Activated naive CD4-positive, alpha-beta T cell treated with anti-CD3 and anti-CD28 coated beads, Interleukin-2, amount 50 U/mL, for 72 hours (primary cell): ENCODE measurements at places on chromosomes 11 and 22. TPM values are rescaled to one million over a fixed set of nuclear protein-coding genes. Genes with fewer than 3 reads are reported as not detected.

GRCh38 chr11:1992111-1992510 lies 5.5 kb downstream of the H19 start:
- no peak for DNase-seq

DNA sequence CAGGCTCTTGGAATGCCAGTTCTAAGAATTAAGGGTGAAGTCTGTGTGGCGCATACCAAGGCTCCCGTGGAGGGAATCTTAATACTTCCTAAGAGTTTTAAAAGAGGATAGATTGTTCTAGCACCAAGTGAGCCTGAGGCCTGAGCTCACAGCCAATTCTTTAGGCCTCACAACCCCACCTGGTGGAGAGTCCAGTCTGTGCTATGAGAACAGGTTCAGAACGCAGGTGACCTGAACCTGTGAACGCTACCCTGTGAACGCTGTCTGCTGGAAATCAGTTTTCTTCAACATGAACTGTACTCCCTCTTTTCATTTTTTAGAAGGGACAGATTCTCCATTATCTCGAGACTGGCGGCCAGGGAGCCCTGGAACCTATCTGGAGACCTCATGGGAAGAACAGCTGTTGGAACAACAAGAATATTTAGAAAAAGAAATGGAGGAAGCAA lies 43.2 kb upstream of the DLAT start:
- peak; percentile 59 for DNase-seq

The OR2AG1 gene
- total RNA-seq: not detected

DNA sequence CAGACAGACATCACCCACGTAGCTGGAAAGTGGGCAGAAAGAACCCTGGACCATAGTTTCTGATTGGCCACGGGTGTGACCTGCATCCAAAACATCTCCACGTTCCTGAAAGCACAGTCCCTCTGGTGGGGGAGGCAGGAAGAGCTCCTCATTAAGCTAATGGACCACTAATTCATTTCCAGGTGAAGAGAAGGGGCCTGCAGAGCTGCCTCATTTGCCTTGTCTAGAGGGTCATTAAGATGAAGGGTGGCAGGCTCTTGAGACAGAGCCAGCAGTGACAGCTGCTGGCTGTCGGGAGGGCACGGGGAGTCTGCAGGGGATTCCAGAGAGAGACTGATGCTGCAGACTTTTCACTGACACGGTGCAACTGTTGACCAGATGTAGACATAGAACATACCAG lies 149.6 kb upstream of the OPCML start:
- DNase-seq: no peak

The POU2AF3 gene
- total RNA-seq: not detected

GRCh38 chr11:27650988-27651387 lies 49.3 kb downstream of the BDNF start:
- no peak for DNase-seq

GRCh38 chr11:126136507-126136906 lies 73.8 kb upstream of the CDON start:
- no peak for DNase-seq

GRCh38 chr11:80451105-80451504 lies 1010.3 kb upstream of the TENM4 start:
- DNase-seq: no peak

GRCh38 chr11:115670538-115671205 lies 166.5 kb upstream of the CADM1 start:
- no peak for DNase-seq

The TIGD3 gene
- total RNA-seq: 4.0 TPM

- no peak for DNase-seq
These were observed 34.5 kb upstream of the ANO3 start for GRCh38 chr11:26297189-26297975.

The GAB4 gene
- total RNA-seq: not detected

DNA sequence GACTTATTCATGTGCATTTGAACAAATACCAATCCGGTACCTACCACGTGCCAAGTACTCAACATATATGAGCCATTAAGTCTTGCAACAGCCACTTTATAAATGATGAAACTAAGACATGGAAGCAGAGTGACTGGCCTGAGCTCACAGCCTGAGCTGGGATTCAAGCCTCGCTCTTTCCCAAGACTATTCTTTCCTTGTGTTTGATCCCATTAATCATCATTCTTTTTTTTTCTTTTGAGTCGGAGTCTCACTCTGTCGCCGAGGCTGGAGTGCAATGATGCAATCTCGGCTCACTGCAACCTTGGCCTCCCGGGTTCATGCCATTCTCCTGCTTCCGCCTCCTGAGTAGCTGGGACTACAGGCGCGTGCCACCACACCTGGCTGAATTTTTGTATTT lies 119.3 kb downstream of the ABTB2 start:
- DNase-seq: no peak

GRCh38 chr11:128515826-128516778 lies 71.3 kb downstream of the ETS1 start:
- no peak for DNase-seq

The DNAJB7 gene
- total RNA-seq: not detected

DNA sequence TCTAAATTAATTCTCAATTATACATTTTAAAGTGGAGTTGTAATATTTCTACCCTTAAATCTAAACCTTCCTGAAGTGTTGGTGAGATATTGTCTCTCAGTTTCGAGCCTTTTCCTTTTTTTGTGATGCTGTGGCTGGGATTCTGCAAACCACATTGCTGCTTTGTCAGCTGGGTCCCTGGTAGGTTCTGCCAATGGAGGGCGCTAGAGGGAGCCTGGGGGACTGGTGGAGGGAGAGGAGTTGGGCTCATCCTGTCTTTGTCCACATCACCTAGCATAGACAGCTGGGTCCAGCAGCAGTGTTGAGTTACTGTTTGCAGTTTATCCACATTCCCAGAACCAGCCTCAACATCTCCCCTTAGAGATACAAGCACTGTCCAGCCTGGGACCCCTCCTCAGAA lies 41.0 kb downstream of the TRAF6 start:
- DNase-seq: no peak

- DNase-seq: no peak
These were observed 55.0 kb downstream of the DNAJC24 start for GRCh38 chr11:31424652-31425051.

DNA sequence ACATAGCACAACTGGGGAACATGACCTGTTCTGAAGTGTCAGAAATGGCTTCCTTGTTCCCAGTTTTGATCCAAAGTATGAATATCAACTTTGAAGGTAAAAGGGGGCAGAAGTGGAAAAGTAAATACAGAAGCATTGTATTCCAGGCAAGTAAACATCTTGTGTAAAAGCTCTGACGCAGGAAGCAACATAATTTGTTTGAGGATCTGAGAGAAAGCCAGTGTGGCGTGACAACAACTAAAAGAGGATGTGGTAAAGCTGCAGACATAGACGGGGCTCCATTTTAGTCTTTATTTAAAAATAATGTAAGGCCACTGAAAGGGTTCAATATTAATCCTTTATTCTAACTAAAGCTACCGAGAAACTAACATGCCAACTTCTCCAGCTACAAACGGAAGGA lies 310.2 kb downstream of the DLG2 start:
- no peak for DNase-seq

DNA sequence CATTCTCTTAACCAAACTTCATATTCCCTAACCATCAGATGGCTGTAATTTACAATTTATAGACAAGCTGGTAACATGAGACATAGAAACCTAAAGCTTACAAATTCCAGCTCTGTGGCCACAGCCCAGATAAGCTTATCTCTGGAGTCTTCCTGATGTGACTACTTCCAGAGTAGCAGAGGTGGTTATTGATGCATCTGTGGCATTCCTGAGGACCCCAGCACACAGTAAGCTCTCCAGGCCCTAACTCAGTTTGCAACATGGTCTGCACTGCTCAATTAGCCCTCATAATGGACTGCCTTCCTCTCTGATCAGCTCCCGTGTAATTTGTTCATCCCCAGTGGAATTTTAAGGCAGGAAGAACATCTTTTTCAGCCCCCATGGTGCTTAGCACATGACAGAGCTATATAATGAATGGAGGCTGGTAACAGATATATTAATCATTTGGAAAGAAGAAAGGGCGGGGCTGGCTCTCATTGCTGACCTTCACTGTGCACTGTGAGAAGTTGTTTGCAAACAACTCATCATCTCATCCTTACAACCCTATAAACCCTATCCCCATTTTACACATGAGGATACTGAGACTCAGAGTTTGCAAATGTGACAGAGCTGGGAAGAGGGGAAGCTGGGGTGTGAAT lies 30.1 kb upstream of the KCNJ11 start:
- no peak for DNase-seq

The MAPK11 gene
- total RNA-seq: 25.7 TPM

- no peak for DNase-seq
These were observed 70.3 kb upstream of the TP53I11 start for GRCh38 chr11:45021001-45021400.

DNA sequence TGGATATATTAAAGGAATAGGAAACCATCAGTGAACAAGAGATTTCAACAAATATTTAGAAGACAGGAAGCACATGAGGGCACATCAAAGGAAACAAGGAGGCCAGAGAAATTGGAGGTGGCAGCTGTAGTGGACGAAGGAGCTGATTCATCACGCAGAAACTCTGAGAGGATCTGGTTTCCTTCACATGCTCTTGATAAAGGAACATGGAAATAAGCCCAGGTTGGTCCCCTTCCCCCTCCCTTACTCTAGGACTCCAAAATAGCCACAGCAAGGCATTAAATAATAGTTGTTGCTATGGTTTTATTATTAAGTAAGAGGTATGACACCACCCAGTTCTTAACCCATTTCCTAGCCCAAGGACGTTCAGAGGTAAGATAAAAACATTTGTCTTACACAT lies 11.3 kb downstream of the IZUMO1R start:
- no peak for DNase-seq

DNA sequence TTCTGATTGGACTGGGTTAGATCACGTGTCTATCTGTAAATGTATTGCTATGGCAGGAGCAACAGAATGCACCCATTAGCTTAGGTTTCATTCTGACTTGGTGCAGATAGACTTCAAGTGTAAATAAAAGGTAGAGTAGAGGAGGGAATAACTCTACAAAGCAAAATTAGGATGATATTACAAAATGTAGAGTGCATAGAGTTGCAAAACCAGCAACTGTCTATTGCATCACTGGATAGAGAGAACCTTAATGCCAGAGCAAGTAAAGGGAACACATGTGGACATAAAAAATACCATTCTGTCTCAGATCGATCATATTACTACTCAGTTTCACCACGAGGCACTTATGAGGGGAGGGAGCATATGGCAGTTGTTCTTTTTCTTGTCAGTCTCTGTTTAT lies 22.0 kb upstream of the CAT start:
- DNase-seq: no peak

DNA sequence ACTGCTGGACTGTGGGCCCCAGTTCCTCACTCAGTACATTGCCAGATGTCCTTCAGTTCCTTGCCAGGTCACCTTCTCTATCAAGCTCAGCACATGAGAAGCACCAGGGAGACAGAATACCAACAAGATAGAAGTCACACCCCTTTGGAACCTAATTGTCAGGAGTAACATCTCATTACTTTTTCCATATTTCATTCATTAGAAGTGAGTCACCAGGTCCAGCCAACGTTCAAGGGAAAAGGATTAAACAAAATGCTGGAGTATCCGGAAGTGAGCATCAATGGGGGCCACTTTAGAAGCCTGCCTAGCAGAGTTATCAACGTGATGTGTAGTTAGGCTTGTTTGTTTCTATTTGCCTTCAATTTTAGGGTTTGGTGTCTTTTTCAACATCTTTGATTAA lies 569.3 kb downstream of the MIAT start:
- no peak for DNase-seq

DNA sequence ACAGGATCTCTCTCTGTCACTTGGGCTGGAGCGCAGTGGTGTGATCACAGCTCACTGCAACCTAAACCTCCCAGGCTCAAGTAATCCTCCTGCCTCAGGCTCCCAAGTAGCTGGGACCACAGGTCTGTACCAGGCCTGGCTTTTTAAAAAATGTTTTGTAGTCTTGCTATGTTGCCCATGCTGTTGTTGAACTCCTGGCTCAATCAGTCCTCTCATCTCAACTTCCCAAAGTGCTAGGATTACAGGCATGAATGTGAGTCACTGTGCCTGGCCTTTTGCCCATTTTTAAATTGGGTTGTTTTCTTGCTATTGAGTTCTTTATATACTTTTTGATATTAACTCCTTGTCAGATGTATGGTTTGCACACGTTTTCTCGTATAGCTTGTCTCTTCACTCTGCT lies 33.0 kb upstream of the PITPNB start:
- DNase-seq: no peak

DNA sequence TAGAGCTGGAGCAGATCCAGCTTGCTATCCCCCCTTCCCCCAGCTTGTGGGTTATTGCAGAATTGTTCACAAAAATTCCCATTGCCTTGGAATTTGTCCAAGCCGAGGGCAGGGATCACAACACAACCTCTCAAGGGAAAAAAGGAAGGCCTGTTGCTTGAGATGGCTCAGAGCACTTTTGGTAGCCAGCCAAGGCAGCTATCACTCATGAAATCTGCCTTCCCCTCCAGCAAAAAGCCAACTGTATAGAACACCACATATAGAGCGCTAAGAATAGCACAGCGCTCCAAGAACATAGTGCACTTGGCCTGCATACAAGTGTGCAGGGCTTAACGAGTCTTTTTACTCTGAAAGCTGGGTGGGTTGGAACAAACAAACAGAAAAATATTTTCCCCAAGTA lies 46.2 kb downstream of the FAM83F start:
- no peak for DNase-seq

DNA sequence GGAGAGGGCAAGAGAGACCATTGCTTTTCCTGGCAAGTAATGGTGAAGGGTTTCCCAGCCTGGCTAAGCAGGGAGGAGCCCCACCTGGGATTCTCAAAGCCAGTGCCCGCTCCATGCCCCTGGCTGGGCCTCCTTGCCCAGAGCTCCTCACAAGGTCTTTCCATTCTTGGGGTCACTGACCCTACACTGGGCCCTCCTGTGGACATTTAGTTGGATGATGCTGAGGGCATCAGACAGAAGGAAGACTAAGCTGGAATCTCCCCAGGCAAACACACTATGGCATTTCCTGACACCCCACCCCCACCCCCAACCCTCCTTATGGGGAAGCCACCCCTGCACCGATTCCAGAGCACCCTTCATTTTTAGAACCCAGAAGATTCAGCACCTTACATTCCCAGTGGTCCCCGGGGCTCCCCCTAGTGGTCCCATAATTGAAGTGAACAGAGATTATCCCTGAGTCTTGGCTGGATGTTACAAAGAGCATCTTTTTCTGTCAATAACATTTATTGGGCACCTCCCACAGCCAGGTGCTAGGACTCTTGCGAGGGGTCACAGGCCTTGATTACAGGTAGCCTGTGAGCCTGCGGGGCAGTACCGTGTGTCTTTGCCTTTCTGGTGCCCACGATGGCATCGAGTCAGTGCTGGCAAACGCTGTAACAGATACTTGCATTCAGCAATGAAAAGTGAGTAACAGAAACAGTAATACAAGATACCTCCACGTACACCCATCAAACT lies 548.5 kb downstream of the BUD13 start:
- DNase-seq: peak; percentile 49

The KDELR3 gene
- 0.59 TPM for total RNA-seq

GRCh38 chr11:8354622-8355415 lies 91.1 kb upstream of the LMO1 start:
- no peak for DNase-seq

The CELSR1 gene
- 0.54 TPM for total RNA-seq

DNA sequence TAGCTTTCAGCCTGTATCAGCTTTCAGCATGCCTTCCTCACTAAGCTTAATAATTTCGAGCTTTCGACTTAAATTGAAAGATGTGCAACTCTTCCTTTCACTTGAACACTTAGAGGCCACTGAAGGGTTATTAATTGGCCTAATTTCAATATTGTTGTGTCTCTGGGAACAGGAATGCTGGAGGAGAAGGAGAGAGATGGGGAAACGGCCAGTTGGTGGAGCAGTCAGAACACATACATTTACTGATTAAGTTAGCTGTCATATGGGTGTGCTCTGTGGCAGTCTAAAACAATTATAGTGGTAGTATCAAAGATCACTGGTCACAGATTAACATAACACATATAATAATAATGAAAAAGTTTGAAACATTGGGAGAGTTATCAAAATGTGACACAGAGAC lies 106.2 kb downstream of the LRRC32 start:
- DNase-seq: no peak
